Fibroblast of skin of right biceps (primary cell): ENCODE measurements at places on chromosomes 5 and 9.

- DNase-seq: peak; percentile 89
Observed at GRCh38 chr5:55534436-55535198, at the start of gene PLPP1. PLPP1 (minus strand) TSS chr5:55534964; CDS start chr5:55534629, 335 bp downstream.

DNA sequence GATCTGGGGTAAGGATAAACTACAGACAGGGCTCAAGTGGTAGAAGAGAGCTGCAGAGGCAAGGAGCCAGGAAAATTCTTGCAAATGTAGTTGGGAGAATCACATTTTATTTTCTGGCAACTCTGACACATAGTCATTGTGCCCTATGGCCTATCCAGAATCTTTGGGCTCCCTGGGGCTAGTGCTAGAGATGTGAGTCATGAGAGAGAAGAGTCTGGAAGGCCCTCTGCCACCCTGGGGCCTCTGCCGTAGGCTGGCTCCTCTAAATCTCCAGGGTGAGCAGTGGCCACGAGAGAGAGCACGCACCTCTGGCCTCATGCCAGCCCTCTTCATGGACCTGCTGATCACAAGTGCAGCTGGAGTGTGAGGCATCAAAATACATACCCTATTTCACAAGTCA, 74.3 kb upstream of the SSBP2 start:
- peak; percentile 55 for DNase-seq

DNA sequence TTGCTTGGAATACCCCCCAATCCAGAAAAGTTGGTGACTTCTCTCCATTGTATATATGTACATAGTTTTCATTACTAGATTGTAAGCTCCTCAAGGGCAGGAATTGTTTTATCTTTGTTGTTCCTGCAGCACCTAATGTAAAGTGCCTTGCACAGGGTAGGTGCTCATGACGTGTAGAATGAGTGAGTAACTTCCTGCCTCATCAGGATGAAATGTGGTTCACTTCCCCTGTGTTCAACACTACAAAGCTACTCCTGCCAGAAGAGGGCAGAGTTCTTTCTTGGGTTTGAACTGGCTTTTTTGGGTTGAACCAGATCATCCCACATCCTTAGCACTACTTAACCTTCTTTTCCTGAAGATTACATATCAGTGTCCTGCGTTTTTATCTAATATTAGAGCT, 23.9 kb downstream of the GTF3C4 start:
- DNase-seq: no peak

DNA sequence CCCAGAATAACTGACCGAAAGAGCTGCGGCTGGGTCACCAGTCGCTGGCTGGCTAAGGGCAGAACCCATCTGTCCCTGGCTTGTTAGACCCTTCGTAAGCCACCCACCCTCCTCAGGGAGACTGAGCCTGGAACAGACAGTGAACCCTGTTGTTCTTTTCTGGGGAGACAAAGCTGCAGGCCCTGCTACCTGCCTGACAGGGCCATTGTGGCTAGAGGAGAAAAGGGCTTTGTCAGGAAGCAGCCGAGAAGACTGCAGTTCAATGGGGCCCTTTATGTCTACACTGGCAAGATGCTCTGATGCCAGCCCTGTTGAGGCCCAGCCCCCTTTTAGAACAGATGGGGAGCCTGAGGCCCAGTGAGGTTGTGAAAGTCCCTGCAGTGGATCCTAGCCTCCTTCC, 3.7 kb upstream of the NIPAL4 start:
- no peak for DNase-seq
